MV-4-11 (cell line): ENCODE measurements at places on chromosomes 5 and 9.

- DNase-seq: no peak
These were observed 16.2 kb downstream of the HINT1 start for GRCh38 chr5:131148835-131149234.

DNA sequence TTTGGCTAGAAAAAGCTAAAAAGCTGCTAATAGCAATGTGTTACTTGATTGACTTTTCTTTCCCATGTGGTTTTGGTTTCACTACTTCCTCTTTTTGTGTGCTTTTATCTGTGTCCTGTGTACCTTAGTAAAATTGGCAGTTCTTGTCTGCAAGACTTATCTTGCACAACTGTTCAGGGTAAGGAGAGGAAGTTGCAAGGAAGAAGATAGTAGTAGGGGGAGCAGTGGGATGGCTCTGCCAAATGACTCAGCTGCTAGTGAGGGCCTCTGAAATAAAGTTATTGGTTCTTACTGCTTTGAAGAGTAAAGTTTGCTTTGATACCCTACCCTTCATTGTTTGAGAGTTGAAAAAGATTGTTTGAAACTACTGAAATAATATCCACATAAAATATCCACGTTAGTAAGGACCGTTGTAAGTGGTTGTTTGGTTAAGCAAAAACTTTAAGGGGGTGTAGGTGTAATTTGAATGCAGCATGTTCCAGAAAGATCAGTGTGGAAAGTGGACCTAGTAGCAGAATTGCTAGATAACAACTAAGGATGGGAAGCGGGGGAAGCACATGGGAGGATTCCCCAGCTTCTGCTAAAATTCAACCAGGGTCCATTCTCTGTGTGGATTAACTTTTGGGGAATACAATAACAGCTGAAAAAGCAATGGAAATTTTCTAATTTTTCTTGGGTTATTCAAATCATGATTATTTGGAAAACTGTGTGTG is 123.5 kb downstream of the SCAMP1 start:
- DNase-seq: peak; percentile 98

- DNase-seq: no peak
These were observed 47.1 kb downstream of the ZNF622 start for GRCh38 chr5:16418471-16418922.

- no peak for DNase-seq
These were observed 5.5 kb downstream of the FOXI1 start for GRCh38 chr5:170111088-170111785.

DNA sequence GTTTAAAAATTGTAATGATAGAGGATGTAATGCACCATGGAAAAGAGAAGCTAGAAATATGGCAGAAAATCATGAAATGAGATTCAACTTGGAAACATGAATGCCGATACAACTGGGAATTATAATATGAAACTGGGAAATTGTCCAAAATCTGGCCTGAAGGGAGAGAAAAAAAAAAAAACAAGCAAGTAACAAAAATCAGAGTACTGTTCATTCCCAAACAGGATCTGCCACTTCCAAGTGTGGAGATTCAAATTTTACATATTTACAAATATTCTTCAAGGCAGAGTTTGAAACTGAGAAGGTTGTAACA is 56.6 kb upstream of the MOCS2 start:
- DNase-seq: no peak

DNA sequence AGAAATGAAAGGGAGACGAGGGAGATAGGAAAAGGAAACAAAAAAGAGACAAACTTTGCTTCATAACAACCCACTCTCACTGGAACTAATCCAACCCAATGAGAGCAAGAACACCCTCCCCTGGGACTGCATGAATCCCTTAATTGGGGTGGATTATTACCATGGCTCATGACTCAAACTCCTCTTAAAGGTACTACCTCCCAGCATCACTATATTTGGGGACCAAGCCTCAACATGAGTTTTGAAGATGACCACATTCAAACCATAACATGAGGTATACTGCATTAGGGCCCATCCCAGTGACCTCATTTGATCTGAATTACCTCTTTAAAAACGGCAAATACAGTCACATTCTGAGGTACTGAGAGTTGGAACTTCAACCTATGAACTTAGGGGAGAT is 8.0 kb downstream of the MTAP start:
- DNase-seq: no peak
